ENCODE measurements at places on chromosomes 7 and 10.
A peak's percentile ranks its signal among the peaks of the same experiment; 100 is the strongest.

- peak; percentile 4 for DNase-seq
These were observed 1.6 kb downstream of the FZD8 start for GRCh38 chr10:35640474-35640873.

DNA sequence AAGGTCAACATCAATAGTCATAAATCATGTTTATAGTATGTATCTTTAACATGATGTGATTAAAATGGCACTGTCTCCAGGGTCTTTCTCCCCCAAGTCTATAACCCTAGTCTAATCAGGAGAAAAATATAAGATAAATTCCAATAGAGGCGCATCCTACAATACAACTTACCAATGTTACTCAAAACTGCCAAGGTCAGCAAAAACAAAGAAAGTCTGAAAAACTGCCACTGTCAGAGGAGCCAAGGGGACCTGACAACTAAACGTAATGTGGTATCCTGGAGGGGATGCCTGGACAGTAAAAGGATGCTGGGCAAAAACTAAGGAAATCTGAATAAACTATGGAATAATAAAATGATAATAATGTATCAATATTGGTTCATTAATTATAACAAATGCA is 63.9 kb downstream of the TPK1 start:
- no peak for DNase-seq

GRCh38 chr7:76430211-76430610 is 5.5 kb downstream of the ZP3 start:
- DNase-seq = no peak

GRCh38 chr7:107865956-107866775 is 24.8 kb upstream of the DLD start:
- DNase-seq = no peak

Data from stimulated activated naive B cell treated with anti-CD40 and anti-IgM and Interleukin-4, amounts not matched to agents 10 μg/mL and 1 μg/mL and 100 μg/mL, for 72 hours (primary cell).